T-helper 17 cell (primary cell): ENCODE measurements at places on chromosomes 11 and 22. TPM values are rescaled to one million over a fixed set of nuclear protein-coding genes. Genes with fewer than 3 reads are reported as not detected.

Gene OR51D1
- not detected for total RNA-seq

Gene MMP8
- not detected for total RNA-seq

Gene SERHL2
- 0.34 TPM for total RNA-seq

Gene MMP10
- total RNA-seq = not detected

Gene KRTAP5-1
- total RNA-seq = not detected

Gene NELL1
- total RNA-seq = not detected

Gene RRAS2
- total RNA-seq = 26.2 TPM

Gene VWCE
- 0.65 TPM for total RNA-seq

Gene TMEM135
- 23.9 TPM for total RNA-seq

- no peak for DNase-seq
Measured at GRCh38 chr11:60926500-60926899, 2.2 kb downstream of the TMEM132A start.

- no peak for DNase-seq
Measured at GRCh38 chr11:16933291-16933690, 80.9 kb downstream of the PLEKHA7 start.

DNA sequence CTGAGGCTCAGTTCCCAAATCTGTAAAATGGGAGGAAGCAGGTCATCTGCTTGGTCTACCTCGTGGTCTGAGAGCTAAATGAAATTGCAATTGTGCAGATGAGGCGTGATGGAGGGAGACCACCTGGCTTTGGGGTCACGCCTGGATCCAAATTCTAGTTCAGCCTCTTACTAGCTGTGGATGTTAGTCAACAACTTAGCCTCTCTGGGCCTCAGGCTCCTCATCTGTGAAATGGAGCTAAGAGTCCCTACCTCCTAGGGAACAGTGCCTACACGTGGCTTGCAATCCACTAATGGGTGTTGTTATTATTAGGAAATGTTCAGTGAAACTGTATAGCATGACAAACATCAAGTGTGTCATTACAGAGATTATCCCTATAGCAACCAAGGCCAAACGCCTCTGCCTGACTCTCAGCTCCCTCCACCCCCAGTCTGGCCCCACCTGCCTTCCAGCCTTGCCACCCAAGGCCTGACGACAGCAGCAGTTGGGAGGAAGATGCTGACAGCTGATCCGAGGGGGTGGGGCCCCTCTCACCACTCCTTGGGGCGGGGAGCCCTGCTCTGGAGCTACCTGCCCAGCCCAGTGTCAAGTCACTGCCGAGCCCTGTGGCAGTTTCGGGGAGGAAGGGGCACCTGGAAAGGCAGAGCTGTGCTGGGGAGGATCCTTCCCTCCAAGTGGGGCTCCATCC lies 1.7 kb upstream of the RHOD start:
- no peak for DNase-seq

GRCh38 chr11:66150140-66150539 lies 80.1 kb downstream of the PACS1 start:
- no peak for DNase-seq

- DNase-seq = no peak
Measured at GRCh38 chr11:115598257-115598901, 94.2 kb upstream of the CADM1 start.

DNA sequence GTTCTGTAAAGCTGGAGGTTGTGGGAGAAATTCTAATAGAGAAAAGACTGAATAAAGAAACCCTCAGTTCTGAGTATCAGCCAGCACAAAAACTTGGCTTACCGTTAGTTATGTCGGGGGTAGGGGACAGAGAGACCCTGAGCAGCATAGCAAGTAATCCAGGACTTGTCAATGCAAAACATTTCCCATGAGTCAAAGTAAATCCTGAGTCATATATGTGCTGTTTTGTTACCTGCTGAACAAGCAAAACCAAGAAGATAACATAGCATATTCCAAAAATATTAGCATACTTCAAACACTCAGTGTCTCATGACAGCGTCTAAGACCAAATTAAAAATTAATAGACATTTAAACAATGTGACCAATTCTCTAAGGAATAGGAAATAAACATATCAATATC lies 75.1 kb upstream of the LUZP2 start:
- DNase-seq = no peak

DNA sequence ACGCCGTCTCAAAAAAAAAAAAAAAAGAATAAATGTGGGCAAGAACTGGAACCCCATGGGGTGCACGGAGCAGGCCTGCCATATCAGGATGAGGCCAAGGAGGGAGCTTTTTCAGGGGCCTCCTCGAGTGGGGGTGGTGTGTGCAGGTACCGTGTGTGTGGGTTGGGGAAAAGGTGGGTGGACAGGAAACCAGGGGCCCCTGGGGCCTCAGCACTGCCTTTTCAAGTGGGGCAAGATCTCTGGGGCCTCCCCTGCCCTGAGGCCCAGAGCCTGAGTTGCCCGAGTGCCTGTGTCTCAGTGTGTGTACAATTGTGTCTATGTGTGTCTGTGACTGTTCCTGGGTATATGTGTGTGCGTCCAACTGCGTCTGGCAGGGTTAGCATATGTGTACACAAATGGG lies 23.8 kb downstream of the TEF start:
- no peak for DNase-seq

DNA sequence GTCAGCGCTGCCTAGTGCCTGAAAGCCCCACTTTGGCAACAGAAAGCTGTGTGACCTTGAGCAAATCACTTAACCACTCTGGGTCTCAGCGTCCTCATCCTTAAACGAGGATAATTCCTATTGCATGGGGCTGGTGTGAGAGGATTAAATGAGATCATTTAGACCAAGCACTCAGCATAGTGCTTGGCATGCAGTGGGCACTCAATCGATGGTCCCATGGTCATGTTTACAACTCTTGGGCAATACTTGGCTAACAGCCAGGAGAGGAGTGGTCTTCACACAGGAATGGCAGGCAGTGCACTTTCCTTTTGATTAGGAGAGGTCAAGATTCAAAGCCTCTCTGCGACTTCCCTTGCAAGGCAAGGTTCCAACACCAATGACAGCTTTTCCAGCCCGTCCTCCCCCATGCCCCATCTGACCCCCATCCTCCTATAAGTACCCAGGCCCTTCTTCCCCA lies 14.1 kb downstream of the TNKS1BP1 start:
- DNase-seq = no peak

- DNase-seq = no peak
Measured at GRCh38 chr22:37174964-37175363, 13.1 kb downstream of the C1QTNF6 start.

- no peak for DNase-seq
Measured at GRCh38 chr11:127862406-127862805, 725.0 kb downstream of the ETS1 start.

- DNase-seq = no peak
Measured at GRCh38 chr11:48122656-48123055, 94.0 kb upstream of the OR4B1 start.

- DNase-seq = no peak
Measured at GRCh38 chr11:113947994-113948393, 26.9 kb upstream of the HTR3A start.

GRCh38 chr11:2194877-2195755 lies 23.5 kb upstream of the TH start:
- DNase-seq = no peak

GRCh38 chr11:37657645-37658044 lies 1059.6 kb upstream of the RAG2 start:
- DNase-seq = no peak

- DNase-seq = peak; percentile 18
Measured at GRCh38 chr11:134224710-134225664, 516 bp downstream of the VPS26B start.

DNA sequence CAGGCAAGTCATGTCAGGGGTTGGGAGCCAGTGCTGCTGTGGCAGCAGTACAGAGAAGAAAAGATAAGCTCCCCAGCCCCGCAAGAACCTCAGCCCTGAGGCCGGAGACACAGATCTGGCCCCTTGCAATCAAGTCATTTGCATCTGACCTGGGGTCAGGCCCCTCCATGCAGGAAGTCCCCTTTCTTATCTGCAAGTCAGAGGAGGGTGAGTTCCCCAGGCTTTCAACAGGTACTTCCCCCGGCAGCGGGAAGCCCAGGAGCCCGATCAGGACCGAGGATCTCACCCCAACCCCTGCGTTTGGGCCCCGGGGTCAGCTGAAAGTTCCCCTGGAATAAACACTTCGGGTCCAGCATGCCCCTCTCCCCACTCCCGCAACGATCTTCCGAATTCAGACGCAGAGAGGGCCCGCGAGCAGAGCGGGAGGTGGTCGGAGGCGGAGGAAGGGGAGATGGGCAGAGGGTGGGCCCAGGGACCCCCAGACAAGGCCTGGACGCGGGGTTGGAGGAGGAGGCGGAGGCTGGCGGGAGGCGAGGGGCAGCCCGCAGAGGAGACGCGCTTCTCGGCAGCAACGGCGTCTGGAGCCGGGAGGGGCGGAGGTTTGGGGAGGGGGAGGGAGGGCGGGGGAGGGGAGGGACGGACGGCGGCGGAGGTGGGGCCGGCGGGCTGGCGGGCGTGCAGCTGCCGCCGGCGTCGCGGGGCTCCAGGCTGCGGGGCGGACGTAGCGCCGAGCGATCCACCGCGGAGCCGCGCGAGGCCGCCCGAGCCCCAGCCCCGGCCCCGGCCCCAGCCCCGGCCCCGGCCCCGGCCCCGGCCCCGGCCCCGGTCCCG lies at the start of gene TSPAN18:
Gene TSPAN18 (plus strand): TSS at position 680 of the 831 bp plus-strand sequence. CDS start 179,455 bp downstream, outside the sequence.
- DNase-seq = peak; percentile 44

GRCh38 chr11:75626889-75627529 lies 41.8 kb downstream of the MAP6 start:
- DNase-seq = no peak

- DNase-seq = no peak
Measured at GRCh38 chr11:28631148-28631547, 523.0 kb downstream of the METTL15 start.

GRCh38 chr11:60347084-60347797 lies 20.2 kb downstream of the MS4A6E start:
- no peak for DNase-seq

- DNase-seq = no peak
Measured at GRCh38 chr22:32556159-32556558, 81.5 kb downstream of the FBXO7 start.

- no peak for DNase-seq
Measured at GRCh38 chr11:65060913-65061408, 2.6 kb upstream of the NAALADL1 start.

DNA sequence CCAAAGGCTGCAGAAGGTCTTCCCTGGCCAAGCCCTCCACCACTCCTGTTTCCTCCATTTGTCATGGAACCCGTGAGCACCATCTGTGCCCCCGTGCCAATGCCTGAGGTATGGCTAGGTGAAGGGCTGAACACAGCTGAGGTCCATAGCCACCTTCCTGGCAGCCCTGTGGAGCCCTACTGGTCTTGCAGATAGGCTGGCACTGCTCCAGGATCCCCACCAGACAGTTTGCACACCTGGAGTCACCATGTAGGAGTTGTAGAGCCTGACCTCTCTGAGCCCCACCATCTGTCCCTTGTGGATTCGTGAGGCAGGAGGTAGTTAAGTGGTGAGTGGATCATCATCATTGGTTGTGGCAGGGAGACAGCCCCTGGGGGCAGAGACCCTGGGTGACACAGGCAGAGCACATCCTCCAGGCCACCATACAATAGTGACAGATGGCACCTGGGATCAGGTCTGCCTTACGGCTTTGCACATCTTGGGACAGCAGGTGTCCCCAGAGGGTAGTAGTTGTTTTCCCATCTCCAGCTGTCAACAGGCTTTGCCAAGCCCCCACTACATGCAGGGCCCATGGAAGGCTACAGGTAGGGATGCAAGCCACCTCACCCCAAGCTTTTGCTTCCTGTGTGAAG lies 52.5 kb upstream of the SUSD2 start:
- DNase-seq = no peak

DNA sequence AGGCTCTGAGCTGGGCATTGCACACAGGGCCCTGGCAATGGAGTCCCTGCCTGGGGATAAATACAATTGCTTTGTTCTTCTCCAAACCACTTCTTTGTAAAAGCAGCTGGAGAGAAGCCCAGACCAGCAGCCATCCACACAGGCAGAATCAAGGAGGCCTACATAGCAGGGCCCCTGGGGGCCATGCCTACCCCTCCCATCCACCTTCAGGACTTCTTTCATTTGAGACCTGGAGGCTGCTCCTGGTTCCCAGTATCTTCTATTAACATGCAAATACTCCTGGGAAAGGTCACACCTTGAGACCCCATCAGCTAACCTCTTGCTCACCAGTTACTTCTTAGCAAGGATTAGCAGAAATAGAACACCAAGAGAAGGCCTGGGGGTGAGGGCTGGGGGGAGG lies 511.1 kb downstream of the SOX6 start:
- DNase-seq = no peak

DNA sequence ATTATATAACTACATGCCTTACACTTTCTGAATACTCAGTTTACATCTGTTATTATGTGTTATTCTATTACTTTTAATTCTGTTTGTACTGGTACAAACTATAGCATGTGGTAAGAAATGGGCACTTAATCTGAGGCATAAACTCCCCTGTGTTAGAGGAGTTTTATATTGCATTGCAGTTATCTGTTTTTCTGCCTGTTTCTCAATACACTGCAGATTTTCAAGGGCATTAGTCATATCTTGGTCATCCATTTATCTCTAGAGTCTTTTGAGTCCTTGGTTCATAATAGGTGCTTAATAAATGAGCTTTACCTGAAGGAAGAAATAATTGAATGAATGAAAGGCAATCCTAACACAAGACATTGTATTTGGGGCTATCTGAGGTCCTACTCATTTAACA lies 182.9 kb upstream of the CTSC start:
- DNase-seq = no peak

DNA sequence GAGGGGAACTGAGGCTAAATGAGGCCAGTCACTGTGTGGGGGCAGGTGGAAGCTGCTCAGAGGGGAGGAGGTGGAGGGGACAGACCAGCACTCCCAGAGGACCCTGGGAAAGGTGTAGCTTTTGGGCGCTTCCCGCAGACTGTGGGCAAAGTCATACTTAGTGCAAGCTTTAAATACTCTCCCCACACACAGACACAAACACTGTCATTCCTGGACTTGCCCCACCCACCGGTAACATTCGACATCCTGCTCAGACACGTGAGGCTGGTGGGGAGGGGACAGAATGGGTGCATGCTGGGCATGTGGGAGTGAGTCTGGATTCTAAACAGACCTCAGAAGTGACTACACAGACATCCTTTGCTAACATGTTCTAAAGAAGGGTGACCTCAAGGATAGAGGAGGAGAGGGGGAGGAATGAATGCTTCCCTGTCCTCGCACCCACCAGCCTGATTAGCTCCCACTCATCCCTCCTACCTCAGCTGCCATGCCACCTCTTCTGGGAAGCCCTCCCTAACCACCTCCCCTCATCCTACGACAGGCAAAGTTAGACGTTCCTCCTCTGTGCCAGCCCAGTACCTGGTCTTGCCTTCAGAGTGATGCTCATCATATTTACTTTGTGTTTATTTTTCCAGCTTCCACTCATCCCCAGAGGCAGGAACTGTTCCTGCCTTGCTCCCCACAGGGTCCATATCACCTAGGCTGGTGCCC lies 22.2 kb downstream of the TSKU start:
- no peak for DNase-seq

DNA sequence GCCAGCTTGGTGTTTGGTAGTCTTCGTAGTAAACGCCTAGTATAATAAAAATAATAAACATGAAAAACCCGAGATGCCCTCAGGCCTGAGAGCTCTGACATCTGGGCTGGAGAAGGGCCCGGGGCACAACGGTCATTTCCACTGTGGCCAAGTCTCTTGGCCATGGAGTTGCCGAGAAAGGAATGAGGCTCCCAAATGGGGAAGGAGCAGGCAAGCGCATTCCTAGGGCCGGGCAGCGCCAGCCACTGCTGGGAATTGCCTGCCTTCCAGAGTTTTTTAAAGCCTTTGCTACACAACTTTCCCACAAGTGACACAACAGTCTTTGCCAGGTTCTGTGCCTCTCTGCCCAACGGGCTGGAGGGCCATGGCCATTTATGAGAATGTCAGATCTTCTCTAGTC lies 103.4 kb downstream of the NAV2 start:
- no peak for DNase-seq

- no peak for DNase-seq
Measured at GRCh38 chr11:120215634-120216033, 4.8 kb downstream of the OAF start.
